ENCODE measurements at places on chromosomes 5 and 9.

GRCh38 chr9:109600142-109600541 lies 102.0 kb upstream of the PTPN3 start:
- no peak for DNase-seq

DNA sequence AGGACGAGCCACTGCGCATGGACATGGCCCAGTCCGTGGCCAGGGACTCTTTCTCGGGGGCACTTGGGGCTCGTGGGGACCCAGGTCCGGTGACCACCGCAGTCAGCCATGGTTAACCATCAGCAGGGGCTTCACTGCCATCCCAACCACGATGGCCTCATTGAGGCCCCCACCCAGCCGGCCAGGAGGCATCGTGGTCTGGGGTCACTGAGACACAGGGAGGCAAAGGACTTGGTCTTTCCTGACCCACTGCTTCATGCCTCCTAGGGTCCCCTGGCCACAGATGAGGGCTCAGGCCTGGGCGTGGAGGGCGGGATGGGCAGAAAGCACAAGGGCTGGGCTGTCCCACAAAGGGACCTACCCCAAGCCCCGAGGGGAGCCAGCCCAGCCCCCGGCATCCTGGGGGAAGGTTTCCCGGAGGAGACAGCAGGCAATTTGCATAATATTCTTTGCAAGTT lies 6.6 kb downstream of the NACC2 start:
- DNase-seq, result no peak

- DNase-seq, result no peak
These were observed 25.6 kb downstream of the STC2 start for GRCh38 chr5:173302546-173303155.

DNA sequence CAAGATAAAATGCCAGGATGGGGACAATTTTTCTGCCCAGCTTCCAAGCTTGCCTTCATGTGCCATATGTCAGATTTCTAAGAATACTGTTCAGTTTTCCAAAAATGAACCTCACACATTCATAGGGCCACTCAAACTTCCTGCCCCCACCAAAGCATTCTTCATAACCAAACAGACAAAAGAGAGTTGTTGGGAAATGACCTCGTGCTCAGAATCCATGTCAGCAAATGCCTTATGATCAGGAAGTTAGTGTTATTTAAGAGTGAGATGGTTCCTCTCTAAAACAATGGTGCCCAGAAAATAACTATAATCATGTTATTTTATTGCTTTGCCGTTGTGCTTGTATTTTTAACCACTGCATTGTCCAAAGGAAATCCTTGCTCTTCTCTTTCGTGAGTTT lies 208.2 kb downstream of the ZNF608 start:
- DNase-seq, result no peak

GRCh38 chr5:44603496-44604272 lies 205.1 kb upstream of the MRPS30 start:
- peak; percentile 1 for DNase-seq

- DNase-seq, result no peak
These were observed 76.6 kb downstream of the MAPKAP1 start for GRCh38 chr9:125630436-125630835.

DNA sequence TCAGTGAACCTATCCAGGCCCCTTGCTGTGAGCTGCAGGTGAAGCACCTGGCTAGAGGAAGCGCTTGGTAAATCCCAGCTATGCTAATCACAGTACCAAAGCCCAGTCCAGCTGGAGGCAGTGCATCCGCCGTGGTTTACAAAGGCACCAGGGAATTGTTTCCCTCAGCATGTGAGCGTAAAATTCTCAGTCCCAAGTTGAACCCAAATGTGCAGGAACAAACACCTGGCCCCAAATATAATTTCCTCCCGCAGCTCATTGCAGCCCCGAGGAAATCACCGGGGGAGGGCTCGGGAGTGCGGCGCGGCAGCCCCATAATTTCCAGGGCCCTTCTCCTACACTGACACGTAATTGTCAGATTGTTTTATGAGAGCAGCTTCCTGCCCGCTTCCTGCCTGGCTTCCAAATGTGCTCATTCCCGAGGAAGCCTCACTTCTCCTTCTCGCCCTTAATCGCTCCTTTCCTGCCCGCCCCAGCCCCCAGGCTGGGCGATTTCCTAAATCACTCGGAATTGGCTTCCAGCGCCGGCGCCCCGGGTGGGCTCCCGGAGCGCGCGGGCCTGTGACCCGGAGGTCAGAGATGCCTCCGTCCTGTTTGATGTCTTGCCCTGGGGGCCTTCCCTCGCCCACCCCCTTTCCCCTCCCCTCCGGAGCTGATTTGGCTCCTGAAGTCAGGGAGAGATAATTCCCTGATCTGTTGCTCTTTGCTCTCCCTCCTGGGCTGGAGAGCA lies 134.4 kb downstream of the FGF1 start:
- no peak for DNase-seq

- DNase-seq, result no peak
These were observed 73.4 kb upstream of the C5orf46 start for GRCh38 chr5:147979761-147980160.

DNA sequence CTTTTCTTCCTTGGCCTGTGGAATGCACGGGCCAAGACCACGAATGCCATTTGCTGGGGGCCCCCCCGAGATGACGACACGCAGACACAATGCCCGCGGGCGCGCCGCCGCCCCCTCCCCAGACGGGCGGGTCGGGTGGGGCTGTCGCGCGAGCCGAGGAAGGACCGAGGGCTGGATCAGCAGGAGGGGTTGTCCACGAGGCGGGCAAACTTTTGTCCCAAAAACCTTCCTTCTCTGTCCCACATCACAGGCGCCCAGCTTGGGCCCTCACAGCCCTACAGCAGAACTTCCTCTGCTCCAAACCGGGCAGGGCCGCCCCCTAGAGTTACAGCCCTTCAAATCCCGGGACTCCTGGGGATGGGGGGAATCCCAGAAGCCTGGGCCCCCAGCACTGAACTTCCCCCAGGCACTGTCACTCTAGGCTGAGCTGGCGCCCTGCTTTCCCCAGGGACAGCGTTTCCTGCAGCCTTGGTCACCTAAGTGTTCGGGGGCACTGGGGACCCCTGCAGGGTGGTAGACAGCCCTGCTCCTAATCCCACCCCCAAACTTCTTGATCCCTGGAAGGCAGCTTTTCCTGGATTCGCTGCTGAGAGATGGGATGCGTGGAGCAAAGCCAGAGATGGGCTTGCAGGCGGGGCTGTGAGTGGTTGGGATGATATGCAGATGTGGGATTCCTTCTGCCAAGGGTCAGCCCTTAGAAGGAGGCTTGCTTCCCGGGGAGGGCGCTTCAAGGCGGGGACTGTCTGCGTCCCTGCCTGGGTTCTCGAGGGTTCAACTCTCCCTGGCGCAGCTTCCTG lies 980 bp downstream of the COL5A1 start:
- no peak for DNase-seq

DNA sequence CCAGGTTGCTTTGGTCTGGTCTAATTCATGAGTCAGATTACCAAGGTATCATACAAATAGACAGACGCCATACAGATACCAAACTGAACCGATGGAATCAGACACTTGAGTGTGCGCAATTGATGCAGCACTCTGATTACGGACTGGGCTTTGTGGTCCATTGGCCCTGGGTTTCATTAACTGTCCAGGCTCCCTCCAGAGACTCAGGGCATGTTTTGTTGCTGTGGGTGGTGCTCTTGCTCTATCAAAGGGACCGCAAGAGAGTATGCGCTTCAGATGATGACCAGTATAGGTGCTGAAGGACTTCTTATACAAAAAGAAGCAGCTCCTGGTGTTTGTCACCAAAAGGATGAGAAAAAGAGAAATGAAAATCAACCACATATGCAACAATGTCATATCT lies 36.9 kb upstream of the ANKRD55 start:
- peak; percentile 9 for DNase-seq

- DNase-seq, result no peak
These were observed 82.3 kb downstream of the DAPK1 start for GRCh38 chr9:87579781-87580541.

DNA sequence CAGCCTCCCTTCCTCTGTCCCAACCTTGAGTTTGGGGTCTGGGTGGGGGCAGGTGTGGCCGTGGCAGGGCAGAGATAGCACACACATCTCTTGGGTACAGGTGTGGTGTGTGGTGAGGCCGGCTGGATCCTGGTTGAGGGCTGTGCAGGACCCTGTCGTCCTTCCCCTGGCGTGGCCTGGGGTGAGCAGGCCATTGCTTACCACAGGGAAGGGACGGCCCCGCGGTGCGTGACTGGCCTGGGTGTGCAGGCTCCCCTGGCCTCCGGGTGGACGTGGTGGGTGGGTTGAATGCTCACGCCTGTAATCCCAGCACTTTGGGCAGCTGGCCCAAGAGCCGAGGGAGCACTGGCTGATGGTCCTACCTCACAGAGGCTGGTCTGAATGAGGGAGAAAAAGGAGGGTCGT lies 1.2 kb downstream of the ARRDC1 start:
- no peak for DNase-seq

- peak; percentile 9 for DNase-seq
These were observed 105.3 kb downstream of the GCNT1 start for GRCh38 chr9:76564297-76564696.

- DNase-seq, result no peak
These were observed 1.3 kb downstream of the MIGA2 start for GRCh38 chr9:129037767-129038098.

- peak; percentile 54 for DNase-seq
These were observed 31.9 kb upstream of the MIER3 start for GRCh38 chr5:56983593-56984361.

- no peak for DNase-seq
These were observed 133.9 kb downstream of the MUSK start for GRCh38 chr9:110802416-110803035.

- no peak for DNase-seq
These were observed 87.7 kb upstream of the SPIN1 start for GRCh38 chr9:88300556-88300955.

- no peak for DNase-seq
These were observed 1828.2 kb downstream of the MAT2B start for GRCh38 chr5:165333623-165334022.

GRCh38 chr5:34053133-34053532 lies 10.1 kb upstream of the C1QTNF3 start:
- DNase-seq, result no peak

- DNase-seq, result no peak
These were observed 48.9 kb downstream of the AUH start for GRCh38 chr9:91312717-91313325.

GRCh38 chr9:126670270-126670669 lies 56.5 kb downstream of the LMX1B start:
- DNase-seq, result no peak

DNA sequence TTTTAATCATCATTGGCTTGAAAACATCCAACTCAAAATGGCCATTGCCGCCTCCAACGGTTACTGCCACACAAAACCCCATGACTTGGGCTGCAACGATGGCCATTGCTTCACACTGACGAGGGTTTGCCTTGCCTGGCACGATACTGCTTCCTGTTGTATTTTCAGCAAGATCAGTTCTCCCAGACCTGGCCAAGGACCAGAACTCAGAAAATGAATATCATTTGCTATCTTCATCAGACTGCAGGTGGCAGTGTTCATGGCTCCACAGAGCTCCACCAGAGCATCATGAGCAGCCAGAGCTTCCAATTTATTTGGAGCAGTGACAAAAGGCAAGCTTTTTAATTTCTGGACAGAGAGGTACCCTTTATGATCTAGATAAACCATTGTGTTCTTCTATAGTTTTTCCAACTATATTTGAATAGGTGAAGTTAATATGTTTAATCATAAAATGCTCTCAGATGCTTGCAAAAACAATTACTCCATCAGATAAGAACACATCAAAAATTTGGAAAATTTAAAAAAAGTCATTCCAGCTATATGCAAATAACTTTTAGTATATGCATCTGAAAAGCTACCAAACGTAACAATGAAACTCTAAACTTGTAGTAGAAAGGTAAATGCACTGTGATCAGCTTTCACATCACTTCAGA lies 10.4 kb downstream of the AMACR start:
- peak; percentile 63 for DNase-seq

DNA sequence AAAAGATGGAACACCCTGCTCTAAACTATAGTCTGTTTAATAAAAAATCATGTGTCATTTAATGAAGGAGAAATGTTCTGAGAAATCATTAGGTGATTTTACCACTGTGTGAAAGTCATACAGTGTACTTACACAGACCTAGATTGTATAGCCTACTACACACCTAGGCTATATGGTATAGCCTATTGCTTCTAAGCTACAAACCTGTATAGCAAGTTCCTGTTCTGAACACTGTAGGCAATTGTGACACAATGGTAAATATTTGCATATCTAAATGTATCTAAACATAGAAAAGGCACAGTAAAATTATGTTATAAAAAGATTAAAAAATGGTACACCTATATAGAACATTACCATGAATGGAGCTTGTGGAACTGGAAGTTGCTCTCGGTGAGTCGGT lies 40.6 kb downstream of the EFNA5 start:
- no peak for DNase-seq

DNA sequence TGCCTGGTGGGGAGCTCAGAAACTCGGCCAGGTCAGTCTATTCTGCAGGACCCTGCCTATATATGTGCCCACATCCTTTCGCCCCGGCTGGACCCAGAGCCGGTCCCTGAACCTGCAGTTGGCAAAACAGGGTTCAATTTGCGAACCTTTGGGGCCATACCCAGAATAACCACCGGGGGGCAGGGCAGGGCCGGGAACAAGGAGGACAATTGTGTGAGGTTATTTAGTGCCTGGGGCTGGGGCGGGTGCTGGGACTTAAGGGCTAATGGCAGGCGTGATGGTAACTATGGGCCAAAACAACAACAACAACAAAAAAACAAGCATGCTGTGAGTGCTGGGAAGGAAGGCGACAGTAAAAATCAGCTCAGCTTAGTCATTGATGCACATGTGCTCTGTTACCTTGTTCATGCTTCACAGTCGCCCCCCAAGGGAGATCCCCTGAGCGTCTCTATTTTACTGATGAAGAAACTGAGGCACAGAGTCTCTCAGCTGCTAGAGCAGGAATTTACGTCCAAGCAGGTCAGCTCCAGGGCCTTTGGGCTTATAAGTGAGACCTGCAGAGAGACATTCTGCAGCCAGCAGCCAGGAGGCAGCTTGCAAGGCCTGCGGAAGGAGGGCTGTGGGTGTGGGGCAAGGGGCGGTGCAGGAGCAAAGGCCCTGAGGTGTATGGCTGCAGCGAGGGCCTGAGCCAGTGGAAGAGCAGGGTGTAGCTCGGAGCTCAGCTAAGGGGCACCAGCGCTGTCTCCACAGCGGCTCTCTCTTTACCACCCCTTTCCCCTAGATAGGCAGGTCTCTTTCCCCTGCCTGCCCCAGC lies 106.0 kb downstream of the PHF2 start:
- peak; percentile 73 for DNase-seq

DNA sequence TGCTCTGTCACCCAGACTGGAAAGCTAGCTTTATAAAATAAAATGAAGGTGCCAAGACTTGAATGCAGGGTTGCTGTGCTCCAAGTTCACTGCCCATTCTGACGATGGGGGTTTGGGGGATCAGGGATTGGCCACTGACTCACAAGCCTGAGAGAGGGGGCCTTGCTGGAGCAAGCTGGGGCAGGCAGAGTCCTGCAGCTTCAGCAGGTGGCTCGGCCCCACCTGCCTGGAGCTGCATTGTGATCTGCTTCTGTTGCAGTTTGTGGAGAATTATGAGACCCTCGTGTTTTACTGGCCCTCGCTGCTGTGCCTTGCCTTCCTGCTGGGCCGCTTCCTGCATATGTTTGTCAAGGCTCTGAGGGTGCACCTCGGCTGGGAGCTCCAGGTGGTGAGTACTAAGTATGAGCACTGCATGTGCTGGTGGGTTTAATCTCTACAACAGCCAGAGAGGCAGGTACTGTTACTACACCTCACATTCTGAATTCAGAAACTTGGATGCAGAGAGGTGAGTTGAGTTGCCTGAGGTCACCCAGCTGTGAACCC lies 31.1 kb upstream of the CCDC180 start:
- DNase-seq, result no peak
